ENCODE measurements at places on chromosomes 2 and 18.

- no peak for DNase-seq
Observed at GRCh38 chr2:169173876-169174275, 104.5 kb downstream of the DHRS9 start.

GRCh38 chr2:54639609-54640008 is 83.9 kb upstream of the EML6 start:
- DNase-seq: no peak

GRCh38 chr18:26519114-26519513 is 29.2 kb downstream of the KCTD1 start:
- DNase-seq: no peak

GRCh38 chr2:115162494-115163293 is 720.3 kb downstream of the DPP10 start:
- DNase-seq: no peak

GRCh38 chr2:9114458-9114857 is 92.2 kb upstream of the ASAP2 start:
- DNase-seq: no peak

DNA sequence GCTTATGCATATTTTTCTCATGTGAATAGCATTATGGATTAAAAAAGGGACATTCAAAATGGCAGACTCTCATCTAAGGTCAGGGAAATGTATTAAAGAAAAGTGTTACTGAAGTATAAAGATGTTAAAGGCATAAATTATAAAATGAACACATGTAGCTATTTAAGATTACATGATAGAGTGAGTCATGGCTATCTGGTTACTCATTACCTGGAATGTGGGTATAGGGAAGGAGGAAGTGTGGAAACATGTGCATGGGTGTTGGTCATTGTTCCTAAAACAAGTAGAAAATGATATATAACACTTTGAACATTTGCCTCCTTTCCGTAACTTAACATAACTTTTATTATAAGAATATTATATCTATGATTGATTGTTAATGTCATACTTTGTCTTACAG is 66.4 kb downstream of the MYO1B start:
- DNase-seq: no peak

GRCh38 chr18:45245091-45245511 is 370.2 kb upstream of the SLC14A2 start:
- DNase-seq: no peak

Data from NCI-H2081 treated with DMSO at 0.1 percent for 48 hours (cell line).